ENCODE measurements at places on chromosomes 1 and 21.

DNA sequence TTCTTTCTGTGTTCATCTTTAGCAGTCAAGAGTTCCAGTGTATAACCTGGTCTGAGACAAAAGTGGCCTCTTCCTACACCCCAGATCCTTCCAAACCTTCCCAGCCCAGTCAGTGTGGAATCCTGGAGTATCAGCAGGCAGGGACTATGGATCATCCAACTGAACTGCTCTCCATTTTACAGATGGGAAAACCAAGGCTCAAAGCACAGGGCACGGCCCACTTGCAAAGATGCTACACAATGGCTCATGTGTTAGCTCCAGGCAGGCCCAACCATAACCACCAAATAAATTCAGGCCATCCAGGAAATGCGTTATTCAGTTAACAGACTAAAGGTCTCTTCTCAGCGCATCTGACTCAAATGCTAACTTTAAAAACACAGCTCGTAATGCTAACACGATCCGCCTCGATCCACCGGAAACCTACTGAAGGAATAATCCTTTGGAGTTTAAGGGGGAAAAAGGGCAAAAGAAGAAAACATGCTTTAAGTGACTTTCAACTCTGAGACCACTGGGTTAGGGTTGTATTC, 7.1 kb downstream of the GLIS1 start:
- peak; percentile 56 for DNase-seq

GRCh38 chr1:48236716-48237470, 14.4 kb downstream of the SLC5A9 start:
- peak; percentile 20 for DNase-seq

GRCh38 chr1:238409932-238410331, 519.2 kb upstream of the ZP4 start:
- DNase-seq, result peak; percentile 98

- no peak for DNase-seq
Observed at GRCh38 chr1:230456478-230456877, 30.3 kb upstream of the PGBD5 start.

- DNase-seq, result no peak
Observed at GRCh38 chr21:19122356-19122755, 718.8 kb upstream of the TMPRSS15 start.

Data from fibroblast of upper back skin (primary cell).